Right ventricle myocardium inferior (tissue), 1 donor: ENCODE measurements at places on chromosomes 3 and 15. TPM values are rescaled to one million over a fixed set of nuclear protein-coding genes. Genes with fewer than 3 reads are reported as not detected.

DNA sequence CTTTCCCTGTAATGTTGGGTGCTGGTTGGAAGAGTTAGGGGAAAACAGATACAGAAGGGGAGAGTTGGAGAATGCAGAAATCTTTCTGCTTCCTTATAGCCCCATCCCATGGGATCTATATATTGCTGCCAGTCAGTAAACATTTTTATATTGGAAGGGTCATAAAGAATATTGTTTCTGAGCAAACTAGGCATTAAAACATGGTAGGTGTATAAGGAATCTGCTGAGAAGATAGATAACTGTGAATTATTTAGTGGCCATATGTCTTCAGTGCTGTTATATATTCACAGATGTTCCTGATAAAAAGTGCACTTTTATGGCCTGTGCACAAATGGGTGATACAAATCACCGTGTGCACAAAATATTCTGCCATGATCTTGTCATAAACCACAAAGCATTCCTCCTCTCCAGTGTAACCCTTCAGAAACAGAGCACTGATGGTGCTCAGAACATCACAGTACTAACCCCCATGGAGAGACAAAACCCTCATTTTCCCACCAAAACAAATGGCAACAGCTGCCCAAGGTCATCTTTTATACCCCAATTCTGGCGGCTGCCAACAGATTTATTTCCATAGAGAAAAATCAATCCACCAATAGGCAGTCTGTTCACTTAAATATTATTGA, 269.3 kb downstream of the SLC9A9 start:
- no peak for DNase-seq

DNA sequence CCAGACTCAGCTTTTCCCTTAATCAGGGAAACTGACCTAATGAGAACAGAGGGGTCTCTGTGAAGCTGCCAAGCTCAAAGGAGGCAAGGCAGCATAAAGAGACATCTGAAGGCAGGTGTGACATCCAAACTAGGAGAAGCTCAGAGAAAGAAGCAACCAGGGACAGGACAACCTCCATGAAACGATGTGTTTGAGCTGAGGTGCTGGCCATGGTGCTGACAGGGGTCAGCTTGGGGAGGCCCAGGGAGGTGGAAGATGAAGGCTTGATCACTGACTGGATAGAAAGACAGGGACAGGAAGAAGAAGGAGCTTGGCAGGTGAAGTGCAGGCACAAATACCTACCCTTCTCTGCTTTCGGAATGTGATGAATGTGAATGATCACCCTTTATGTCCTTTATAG, 179.5 kb upstream of the NSMCE3 start:
- DNase-seq, result no peak

- no peak for DNase-seq
Observed at GRCh38 chr3:160412477-160412876, 13.0 kb downstream of the SMC4 start.

- no peak for DNase-seq
Observed at GRCh38 chr3:129304146-129304961, 25.7 kb downstream of the HMCES start.

DNA sequence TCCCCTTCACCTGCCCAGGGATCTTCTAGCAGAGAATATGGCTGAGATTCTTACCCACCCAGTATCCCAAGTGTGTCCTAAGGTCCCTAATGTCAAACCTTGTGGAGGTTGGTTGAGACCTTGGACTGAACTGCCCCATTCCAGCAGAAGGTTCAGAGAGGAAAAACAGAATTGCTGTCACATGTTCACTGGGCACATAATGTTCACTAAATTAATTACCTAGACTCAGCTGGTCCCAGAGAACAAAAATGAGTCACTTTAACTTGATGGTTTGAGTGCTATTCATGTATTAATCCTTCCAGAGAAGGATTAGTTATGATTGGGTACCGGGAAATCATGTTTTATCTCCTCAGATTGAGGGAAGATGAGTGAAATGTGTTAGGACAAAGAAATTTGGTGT, 171.3 kb upstream of the GADL1 start:
- no peak for DNase-seq

DNA sequence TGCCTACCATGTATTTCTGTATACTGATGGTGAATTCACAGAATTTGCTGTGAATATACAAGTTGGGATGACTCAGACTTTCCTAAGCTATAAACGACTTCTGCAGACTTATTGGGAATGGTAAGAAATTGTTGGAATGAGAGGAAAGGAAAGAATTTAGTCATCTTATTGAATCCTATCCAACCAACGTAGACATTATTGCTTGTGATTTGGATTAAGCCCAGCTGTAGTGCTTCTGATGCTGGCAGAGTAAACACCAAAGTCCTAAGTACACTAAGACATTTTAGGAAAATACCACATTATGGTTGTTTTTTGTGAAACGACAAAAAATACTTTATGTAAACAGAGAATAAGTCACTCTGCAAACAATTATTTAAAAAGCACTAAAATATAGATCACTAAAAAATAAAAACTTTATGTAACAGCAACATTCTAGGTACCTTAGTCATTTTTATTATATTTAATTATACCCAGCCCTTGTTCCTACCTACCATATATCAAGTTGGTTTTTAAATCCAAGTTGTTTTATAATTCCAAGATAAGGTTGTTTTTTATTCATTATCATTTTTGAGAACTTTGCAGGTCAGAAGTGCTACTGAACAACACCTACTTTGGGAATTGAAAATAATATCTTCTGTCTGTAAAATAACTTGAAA, 99.2 kb upstream of the MLF1 start:
- DNase-seq, result no peak

- DNase-seq, result no peak
Observed at GRCh38 chr3:111926266-111926676, 52.6 kb upstream of the ABHD10 start.

DNA sequence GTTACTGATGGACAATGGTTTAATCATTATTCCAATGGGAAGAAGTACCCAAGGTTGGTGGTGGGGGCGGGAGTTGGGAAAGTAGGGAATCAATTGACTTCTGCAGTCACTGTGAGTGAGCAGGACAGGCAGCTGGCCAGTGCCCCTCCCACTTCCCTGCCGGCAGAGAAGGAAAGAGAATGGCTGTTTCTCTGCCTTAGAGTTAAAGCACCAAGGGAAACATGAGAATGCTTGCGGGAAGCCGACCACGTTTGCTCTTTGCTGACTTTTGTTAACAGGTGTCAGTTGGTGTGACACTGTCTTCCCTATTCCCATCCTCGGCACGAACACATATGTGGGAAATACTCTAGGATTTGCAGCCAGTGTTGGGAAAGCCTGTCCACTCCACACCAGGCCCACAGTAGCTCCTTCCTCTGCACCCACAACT, 33.5 kb upstream of the MFSD1 start:
- peak; percentile 80 for DNase-seq

DNA sequence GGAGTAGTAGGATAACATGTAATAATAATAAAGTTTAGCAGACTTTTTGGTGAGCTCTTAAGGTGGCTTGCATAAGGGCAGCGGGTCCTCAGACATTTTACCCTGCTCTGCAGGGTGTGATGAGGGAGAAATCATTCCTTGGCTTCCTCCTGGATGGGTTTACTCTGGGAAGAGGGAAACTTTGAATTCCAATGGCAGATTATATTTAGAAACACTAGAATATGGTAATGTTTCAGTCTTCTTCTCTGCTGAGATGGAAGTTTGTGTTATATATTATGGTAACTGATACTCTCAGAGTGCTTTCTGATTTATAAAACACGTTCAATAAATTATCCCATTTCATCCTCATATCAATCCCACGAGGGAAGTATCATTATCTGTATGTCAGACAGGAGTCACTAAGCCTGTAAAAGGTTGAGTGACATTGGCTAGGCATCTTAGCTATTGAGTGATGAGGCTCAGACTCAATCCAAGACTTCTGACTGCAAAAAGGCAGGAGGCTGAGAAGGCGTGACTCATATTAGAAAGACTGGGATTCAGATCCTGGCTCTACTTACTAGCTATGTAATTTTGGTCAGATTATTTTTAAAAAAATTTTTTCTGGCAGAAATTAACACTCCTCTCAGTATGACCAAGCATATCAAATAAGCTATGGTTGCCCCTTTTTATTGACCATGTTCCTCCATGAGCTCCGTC, 19.3 kb downstream of the PDIA5 start:
- DNase-seq, result no peak

DNA sequence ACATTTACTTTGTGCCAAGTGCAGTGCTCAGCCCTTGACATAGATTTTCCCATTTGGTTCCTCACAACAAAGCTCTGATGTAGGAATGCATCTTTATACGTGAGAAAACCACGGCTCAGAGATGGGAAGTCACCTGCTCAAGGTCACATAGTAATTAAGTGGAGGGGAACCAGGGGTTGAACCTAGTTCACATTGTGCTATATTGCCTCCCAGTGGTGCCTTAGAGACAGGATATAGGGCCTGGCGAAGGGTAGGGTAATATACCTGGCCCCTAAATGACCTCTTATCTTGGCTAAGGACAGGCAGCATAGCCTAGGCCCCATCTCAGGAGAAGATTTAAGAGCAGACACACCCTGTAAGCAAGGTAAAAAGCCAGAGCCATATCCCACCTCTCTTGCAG, 71.5 kb downstream of the FOXP1 start:
- DNase-seq, result no peak

DNA sequence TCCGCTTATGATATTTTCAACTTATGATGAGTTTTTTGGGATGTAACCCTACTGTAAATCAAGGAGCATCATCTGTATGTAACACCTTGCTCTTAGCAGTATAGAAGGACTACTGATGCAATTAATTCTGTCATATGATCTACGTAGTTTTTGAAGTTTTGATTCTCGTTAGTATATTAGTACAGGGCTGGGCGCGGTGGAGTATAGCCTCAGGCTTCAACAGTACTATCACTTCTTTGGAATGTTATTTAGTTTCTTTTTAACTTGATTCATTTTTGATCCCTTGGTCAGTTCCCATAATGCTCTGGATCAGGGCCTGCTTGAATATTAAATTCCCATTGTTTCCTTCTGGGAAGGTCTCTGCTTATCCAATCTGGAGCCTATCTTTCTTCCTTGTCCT, 23.9 kb upstream of the AP4E1 start:
- DNase-seq, result no peak

CFAP91 gene
- 0.70 TPM for total RNA-seq

TKT gene
- total RNA-seq, result 48.1 TPM

C3orf85 gene
- total RNA-seq, result not detected

SLC15A2 gene
- total RNA-seq, result 3.9 TPM

NR1I2 gene
- not detected for total RNA-seq

SENP8 gene
- total RNA-seq, result 5.9 TPM
